DMS 273 treated with DMSO at 0.1 percent for 48 hours (cell line): ENCODE measurements at places on chromosomes 2 and 18.

DNA sequence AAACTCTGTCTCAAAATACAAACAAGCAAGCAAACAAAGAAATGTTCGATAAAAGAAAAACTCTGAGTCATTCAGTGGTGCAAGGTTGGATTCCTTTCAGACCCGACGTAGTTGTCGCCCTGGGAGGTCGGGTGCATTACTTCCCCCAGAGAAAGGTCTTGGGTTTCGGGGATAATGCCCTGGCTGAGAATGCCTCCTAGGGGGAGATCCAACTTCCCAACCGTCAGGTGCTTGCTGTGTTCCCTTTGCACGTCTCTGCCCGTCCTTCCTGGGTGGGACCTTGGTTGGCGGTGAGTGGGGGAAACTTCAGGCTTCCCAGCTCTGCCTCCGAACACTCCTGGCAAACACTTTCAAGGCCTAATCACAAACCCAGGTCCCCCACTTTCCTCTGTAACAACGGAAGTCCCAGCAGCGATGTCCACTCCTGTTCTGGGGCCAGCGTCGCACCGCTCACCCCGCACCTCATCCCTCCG, 609 bp downstream of the TPGS2 start:
- DNase-seq, result peak; percentile 27

DNA sequence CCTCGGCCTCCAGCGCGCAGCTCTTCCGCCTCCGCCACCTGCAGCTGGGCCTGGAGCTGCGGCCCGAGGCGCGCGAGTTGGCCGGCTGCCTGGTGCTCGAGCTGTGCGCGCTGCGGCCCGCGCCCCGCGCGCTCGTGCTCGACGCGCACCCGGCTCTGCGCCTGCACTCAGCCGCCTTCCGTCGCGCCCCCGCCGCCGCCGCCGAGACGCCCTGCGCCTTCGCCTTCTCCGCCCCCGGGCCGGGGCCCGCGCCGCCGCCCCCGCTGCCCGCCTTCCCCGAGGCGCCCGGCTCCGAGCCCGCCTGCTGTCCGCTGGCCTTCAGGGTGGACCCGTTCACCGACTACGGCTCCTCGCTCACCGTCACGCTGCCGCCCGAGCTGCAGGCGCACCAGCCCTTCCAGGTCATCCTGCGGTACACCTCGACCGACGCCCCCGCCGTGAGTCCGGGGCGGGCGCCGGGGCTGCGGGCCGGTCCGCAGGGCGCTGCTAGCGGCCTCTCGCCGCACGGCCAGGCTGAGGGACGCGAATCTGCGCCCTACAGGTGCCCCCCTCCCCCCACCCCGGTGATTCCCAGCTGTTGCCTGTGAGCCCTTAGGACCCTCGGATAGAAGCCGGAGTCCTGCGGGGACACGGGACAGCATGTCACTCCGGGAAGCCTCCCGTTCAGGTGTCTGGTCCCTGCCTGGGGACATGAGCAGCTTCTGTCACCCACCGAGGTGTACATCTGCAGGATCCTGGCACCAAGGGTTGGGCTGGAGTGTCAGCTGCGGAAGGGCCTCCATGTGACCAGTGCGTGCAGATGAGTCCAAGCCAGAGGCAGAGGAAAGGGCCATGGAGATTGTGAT, 616 bp downstream of the RNPEPL1 start:
- DNase-seq, result no peak

DNA sequence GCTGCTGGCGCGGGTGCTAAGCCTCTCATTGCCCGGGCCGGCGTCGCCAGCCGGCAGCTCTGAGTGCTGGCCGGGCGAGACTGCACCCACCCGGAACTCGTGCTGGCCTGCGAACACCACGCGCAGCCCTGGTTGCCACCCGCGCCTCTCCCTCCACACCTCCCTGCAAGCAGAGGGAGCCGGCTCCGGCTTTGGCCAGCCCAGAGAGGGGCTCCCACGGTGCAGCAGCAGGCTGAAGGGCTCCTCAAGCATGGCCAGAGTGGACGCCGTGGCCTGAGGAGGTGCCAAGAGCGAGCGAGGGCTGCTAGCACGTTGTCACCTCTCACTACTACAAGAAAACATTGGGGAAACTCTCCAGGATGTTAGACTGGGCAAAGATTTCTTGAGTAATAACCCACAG, 98.6 kb downstream of the SPIRE1 start:
- no peak for DNase-seq

DNA sequence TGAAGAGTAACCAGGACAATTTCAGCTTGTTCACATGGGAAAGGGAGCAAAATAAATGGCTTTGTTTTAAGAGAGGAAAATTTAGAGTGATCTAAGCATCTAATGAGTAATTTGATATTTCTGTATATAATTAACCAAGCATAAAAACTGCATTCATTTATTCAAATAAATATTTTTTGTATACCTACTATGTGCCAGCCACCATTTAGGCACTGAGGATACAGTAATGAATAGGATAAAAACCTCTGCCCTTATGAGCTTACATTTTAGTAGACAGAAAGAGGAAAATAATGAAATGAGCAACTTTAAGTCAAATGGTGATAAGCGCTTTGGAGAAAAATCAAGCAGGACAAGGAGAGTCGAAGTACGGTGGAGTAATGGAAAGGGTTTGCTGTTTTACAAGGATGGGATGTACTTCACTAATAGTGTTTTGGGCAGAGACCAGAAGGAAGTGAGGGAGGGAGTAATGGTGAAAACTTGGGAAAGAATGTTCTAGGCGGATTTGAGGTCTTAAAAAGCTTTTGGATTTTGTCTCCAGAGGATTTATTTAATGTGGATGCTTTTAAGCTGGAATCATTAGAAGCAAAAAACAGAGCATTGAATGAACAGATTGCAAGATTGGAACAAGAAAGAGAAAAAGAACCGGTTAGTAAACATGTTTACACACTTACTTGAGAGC, 17.4 kb downstream of the NDC80 start:
- no peak for DNase-seq

DNA sequence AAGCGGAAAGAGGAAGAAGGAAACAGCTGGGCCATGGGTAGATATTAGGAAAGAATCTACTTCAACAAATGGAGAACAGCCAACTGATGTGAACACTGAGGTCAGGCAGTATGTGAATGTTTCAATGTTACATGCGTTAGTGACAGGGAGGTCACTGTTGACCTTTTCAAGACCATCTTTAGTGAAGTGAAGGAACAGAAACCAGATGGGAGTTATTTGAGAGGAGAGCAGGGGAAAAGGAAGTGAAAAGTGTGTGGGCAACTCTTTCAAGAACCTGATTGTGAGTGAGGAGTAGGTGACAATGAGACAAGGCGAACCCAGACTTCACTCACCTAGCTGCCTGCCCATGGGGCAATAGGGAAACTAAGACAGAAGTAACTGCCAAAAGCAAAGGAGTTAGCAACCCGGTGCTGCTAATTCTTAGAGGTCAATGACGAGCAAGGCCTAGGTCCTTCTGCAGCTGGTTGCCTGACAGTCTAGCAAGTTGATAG, 67.0 kb downstream of the SP3 start:
- DNase-seq, result no peak

GRCh38 chr2:161172901-161173540, 12.8 kb downstream of the TANK start:
- no peak for DNase-seq

DNA sequence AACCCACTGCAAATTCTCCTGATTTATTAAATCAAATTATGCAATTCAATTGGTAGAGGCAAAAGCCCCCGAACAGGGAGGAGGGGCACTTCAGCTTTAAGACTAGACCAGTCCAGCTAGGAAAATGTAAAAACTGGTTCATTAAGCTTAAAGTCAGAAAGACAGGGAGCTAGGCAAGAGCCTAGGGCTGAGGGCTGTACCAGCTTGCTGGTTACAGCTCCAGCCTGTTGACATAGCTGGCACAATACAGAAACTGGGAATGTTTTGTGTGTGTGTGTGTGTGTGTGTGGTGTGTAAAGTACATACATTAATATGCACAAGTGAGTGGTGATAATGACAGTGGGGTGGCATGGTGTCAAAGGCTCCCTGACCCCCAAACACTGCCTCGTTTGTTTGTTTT, 307.0 kb upstream of the CELF4 start:
- DNase-seq, result no peak
